ENCODE measurements at places on chromosomes 2 and 18.

DNA sequence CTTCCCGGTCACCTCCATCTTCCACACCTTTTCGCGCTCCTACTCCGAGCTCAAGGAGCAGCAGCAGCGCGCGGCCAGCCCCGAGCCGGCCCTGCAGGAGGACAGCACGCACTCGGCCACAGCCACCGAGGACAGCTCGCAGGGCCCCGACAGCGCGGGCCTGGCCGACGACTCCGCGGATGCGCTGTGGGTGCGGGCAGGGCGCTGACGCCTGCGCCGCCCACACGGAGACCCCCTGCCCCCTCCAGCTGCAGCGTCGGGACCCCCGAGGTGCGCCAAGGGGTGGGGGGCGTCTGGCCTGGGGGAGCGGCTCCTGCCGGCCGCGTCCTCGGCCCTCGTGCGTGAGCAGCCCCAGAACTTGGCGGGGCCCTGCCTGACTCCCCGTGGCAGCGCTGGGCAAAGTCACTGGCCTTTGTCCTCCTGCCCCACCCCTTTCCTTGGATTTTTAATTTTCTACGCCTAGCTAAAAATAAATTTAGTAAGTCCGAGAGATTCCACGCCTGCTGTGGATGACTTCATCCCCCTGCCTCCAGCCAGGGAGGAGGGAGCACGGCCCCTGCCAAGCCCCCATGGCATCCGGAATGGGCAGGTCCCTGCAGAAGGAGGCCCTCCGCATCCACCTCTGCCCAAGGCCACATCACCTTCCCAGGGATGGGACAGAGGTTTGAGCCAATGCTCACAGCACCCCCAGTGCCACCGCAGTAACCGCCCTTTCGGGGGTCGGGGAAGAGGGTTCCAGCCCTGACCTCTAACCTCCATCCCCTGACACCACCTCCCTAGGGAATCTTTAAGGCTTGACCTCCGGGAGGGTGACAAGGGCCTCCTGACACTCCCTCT lies 51.6 kb downstream of the SLC66A2 start:
- DNase-seq = no peak

- DNase-seq = no peak
Observed at GRCh38 chr2:223865124-223865523, 27.7 kb upstream of the AP1S3 start.

DNA sequence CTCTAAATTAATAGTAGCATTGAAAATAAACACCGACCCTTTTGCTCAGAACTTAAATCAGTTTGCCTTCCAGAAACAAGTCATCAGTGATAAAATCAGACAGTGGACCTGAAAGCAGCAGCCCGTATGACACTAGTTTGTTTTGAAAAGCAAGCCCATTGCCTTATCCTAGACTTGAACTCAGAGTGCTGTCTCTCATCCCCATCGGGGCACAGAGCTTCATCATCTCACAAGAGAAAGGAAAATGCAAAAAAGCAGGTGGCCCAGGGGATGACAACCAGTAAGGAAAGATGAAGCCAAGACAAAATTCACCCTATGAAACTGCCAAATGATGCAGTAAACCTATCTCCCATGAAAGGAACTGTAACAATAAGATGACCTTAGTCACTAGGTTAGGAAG lies 71.2 kb downstream of the CERKL start:
- no peak for DNase-seq

GRCh38 chr2:189466046-189466445 lies 24.8 kb downstream of the WDR75 start:
- no peak for DNase-seq

DNA sequence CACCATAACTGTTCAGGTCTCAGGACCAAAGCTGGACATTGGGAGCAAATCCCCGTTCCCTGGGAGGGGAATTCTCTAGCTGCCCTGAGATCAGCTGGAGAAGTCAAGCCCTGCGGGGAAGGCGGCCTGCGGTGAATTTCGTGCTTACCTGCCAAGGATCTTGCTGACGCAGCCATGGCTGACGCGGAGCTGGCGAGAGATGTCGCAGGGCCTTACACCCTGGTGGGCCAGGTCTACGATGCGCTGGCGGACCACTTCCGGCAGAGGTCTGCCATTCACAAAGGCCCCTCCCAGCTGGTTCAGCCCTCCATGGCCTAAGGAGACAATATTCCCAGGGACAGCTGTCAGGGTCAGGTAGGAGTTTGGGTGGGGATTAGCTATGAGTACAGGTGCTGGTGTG lies 32.1 kb downstream of the PAX8 start:
- no peak for DNase-seq

DNA sequence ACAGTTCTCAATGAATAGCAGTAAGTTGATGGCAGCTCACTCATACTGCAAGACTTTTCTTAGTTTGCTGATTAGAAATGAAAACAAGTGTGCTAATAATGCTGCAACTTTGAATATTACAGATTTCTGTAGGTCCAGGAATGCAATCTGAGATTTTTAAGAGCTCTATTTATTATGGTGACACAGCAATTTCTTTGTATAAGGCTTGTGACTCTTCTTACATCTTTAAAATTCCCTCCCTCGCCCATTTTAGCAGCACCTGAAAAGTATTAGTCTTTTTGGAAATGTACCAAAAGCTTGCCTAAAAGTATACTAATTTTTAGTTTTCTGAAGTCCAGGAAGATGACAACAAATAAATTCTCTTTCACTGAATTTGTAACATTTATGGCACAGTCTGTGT lies 4.4 kb upstream of the HTR2B start:
- no peak for DNase-seq

- no peak for DNase-seq
Observed at GRCh38 chr2:109513749-109514588, 99.8 kb downstream of the SEPTIN10 start.

GRCh38 chr2:46296216-46296839 lies 879 bp upstream of the EPAS1 start:
- no peak for DNase-seq

DNA sequence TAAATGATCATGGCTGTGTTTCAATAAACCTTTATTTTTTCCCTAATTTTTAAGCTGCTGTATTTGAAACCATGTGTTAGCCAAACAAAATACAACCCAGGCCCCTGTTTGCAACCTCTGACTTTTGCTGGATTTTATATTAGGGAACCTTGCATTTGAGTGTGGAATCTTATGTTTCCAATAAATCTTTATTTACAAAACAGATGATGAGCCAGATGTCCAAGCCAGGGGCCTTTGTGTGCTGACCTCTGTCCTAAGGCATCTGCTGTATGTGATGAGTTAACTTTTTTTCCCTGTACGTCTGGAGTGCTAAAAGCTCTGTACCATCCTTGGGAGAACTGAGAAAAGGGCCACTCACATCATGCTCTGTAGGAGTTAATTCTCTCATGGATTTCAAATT lies 162.9 kb downstream of the TRIB2 start:
- DNase-seq = no peak

- DNase-seq = no peak
Observed at GRCh38 chr2:20771299-20771698, 51.6 kb downstream of the LDAH start.

DNA sequence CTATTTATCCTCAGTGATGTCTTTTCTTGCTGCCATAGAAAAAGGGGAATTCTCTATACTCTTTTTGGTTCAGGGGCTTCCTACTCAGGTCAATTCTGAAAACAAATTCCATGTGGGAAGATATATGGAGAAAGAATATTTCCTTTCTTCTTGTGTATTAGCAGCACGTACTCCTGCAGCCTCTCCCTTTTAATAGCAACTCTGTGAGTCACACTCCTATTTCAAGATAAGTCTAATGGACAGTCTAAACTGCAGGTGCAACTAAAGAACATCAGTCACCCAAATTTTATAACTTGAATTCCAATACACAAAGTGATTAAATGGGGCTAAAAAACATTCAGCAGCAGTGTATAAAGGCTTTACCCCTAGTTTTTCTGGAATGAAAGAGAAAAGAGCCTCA lies 942.2 kb downstream of the CNTNAP5 start:
- no peak for DNase-seq

DNA sequence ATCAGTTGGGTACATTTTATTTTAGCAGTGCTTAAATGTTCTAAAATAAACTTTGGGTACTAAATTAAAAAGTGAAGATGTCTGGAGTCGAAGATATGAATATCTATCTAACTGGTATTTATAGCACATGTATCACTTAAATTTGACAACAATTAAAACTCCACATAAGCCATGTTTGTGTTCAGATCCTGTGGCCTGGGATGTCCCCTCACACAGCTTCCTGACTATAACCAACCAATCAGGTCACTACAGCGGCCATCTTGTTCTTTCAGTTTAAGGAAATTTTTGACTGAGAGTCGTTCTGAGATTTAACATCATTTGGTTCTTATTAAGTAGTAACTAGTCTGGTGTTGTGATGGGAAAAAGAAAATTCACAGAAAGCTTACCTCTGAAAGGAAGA lies 170.7 kb upstream of the NRP2 start:
- no peak for DNase-seq

DNA sequence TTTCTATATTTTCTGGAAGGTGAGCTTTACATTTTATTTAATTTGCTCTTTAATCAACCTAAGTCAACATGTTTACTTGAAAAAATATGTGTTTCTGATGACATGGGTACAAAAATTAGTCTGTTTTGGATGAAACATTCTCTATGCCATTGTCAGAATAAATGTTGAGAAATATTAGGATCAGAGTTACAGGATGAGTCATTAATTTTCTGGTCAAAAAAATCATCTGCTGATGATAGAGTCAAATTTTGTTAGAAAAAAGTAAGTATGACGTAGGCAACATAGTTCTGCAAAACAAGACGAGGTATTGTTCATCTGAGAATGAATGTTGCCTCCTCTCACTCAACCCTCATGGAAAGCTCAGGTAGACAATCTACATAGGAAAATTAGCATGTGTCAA lies 107.6 kb upstream of the CAVIN2 start:
- DNase-seq = no peak

DNA sequence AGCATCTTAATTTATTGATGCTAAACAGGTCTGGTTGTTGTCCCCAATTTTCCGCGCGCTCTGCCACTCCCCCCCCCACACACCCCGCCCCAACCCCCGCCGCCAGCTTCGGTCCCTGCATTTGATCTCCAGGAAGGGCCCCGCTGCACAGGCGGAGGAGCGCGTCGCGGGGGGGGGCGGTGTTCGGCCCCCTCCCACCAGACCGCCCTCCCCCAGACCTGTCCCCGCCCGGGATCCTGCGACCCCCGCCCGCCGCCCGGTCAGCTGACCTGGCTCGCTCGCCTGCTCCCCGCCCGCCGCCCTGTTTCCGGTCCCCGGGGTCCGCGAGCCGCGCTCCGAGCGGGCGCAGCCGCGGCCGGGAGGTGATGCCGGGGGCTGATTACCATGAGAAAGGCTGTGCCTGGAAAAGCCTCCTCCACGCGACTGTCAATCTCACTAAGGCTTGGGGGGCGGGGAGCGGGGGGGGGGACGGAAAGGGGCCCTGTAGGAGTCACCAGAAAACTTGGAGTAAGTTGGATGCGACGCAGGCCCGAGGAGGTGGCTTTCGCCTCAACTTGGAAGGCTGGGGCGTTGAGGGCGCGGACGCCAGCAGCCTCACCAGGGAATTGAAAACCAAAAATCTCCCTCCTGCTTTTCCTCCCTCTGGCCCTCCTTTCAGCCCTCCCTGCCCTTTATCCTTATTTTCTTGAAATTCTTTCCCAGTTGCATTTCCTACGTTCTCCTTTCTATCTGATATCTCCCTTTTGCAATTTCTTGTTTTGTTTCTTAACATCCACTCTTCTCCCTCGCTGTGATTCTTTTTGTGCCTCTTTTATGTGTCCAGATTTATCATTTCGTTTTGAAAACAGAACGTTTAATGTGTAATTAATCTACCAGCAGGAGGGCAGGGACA lies 4.4 kb upstream of the ZEB2 start:
- no peak for DNase-seq

GRCh38 chr2:43340945-43341356 lies 114.5 kb upstream of the ZFP36L2 start:
- no peak for DNase-seq

- DNase-seq = no peak
Observed at GRCh38 chr18:46793565-46793964, 36.7 kb upstream of the ST8SIA5 start.

DNA sequence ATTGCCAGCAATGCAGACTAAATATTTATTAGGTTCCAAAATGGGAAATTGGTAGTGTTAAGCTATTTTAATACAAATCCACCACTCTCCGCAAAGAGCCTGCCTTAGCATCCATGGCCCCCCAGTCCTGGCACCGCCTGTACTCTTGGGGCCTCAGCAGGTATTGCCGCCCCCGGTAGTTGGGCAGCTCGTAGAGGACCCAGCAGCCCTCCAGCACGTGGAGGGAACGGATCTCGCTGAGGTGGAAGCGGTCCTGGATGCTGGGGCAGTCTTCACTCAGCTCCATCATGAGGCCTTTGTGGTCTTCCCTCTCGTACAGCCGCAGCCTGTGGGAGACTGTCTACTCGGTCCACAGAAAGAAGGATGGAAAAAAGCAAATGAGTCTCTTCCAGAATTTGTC lies 1.5 kb downstream of the CRYGC start:
- no peak for DNase-seq

DNA sequence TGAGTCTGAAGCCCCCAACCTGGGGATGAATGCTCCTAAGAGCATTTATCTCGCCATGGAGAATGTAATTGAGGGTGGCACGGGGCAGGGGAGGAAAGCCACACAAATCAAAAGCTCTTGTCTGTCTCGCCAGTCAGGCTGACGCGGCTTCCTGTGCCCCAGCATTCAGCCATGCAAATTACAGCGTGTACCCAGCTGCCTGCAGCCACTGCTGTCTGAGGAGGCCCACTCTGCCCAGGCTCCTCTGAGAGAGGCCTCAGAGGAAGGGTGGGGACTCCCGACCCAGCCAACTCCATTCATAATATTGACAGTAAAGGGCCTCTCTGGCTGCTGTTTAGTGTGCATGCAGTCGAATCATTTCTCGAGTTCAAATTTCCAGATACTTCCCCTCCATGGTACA lies 22.0 kb downstream of the SMAD7 start:
- DNase-seq = peak; percentile 80

- peak; percentile 71 for DNase-seq
Observed at GRCh38 chr2:37829202-37829601, 95.9 kb upstream of the RMDN2 start.

- no peak for DNase-seq
Observed at GRCh38 chr2:2694746-2695145, 363.7 kb upstream of the MYT1L start.

DNA sequence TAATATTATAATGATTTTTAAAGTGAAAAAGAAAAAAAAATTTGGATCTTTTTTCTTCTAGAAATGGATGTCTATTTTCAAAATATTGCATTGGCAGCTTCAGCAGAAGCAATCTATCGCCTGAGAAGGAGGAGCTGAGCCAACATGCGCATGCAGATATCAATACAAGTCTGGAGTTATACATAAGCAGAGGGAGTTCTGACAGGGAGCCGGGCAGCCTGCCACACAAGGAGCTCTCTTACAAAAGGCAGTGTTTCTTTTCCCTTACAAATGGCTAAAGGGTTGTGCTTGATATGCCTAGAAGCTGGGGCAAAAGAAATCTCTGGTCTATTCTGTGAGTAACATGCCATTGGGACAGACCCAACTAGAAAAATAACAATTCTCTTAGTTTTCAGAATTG lies 291.9 kb upstream of the TRIB2 start:
- DNase-seq = no peak

- DNase-seq = no peak
Observed at GRCh38 chr2:19377717-19378116, 19.3 kb upstream of the OSR1 start.

Data from GDM1 (cell line).